ENCODE measurements at places on chromosomes 5 and 9. TPM values are rescaled to one million over a fixed set of nuclear protein-coding genes. Genes with fewer than 3 reads are reported as not detected.

- no peak for DNase-seq
Observed at GRCh38 chr5:52947851-52948250, 41.3 kb upstream of the ITGA2 start.

DNA sequence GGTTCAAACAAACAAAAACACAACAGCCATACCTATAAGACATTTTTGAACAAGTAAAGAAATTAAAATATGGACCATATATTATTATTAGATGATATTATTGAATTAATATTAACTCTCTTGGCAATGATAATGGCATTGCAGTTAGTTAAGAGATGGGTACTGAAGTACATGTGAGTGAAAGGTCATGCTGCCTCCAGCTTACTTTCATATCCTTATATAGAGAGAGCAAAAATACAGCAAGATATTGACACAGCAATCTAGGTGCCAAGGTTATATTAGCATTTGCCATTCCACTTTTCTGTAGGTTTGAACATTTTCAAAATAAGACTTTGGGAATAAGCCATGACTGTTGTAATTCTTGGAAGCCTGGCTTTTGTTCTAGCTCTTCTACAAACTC, 6.1 kb downstream of the TNFSF8 start:
- DNase-seq = no peak

DNA sequence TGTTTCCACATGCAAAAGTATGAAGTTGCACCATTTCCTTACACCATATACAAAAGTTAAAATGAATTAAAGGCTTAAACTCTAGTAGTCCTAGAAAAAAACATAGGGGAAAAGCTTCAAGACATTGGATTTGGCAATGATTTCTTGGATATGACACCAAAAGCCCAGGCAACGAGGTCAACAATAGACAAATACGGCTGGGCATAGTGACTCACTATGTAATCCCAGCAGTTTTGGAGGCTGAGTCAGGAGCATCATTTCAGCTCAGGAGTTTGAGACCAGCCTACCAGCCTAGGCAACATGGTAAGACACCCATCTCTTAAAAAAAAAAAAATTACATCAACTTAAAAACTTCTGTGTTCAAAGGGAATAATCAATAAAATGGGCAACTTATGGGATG, 30.9 kb upstream of the SREK1 start:
- no peak for DNase-seq

DNA sequence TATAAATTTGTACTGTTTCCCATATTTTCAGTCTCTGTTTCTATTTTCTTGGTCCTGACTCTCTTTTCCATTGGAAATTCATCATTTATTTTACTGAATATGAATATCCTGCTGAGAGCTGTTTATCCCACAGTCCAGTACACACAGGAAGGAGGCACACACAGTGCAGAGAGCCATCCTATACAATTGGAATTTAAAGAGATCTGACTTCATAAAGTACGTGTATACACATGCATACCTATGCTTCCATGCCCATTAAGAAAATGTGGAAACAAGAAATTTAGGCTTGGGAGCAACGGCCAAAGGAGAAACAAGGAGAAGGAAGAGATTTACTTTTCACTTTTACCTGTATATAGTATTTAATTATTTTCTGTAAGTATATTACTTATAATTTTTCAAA, 99.2 kb downstream of the NFIB start:
- DNase-seq = no peak

DNA sequence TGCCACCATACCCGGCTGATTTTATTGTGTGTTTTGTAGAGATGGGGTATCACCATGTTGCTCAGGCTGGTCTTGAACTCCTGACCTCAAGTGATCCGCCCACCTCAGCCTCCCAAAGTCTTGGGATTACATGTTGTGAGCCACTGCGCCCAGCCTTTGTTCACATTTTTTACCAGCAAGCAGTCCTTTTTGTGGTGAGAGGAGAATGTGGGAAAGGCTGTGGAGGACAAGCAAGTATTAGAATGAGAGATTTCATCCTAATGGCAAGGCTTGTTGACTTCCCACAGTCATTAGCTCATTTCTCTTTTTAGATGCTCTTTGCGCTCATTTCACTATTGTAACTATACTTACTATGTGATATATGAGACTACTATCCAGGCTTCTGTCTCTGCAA, 6.1 kb downstream of the IL31RA start:
- no peak for DNase-seq

DNA sequence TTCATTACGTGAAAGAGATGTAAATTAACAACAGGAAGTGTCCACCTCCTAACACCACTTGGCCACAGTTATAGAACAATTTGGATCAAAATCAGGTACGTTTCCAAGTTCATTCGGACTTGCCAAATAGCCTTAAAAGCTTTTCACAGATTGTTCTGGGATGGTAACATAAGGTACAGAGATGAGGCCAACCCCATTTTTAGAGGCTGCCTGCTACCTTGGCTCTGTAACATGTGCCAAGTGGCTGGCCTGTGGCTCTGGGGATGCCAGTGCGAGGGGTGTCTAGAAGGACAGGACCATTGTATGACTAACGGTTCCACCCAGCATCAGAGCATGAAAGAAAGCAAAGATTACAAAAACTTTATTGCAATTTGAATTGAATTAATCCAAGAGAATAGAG, 91.0 kb downstream of the LHFPL2 start:
- DNase-seq = no peak

- no peak for DNase-seq
Observed at GRCh38 chr5:17482790-17483189, 15.2 kb upstream of the TAF11L2 start.

GRCh38 chr9:101586651-101587050, 8.1 kb downstream of the PPP3R2 start:
- DNase-seq = peak; percentile 82

DNA sequence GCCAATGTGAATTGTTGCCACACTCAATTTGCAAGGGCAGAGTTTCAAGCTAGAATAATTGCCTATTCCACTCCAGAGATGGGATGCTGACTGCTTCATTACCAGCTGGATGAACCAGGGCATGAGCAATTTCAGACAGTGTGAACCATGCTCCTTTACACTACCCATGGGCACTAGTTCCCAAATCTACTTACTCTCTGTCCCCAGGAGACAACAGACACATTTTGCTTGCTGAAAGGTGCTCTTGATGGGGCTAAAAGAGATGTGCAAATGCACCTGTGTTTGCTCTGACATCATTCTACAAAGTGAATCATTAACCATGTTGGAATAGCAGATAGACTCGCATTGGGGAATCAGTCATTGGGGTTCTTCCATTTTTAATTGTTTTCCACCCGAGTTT, 522.3 kb upstream of the NUDT12 start:
- DNase-seq = no peak

- peak; percentile 70 for DNase-seq
Observed at GRCh38 chr5:163565931-163566608, 60.7 kb downstream of the MAT2B start.

DNA sequence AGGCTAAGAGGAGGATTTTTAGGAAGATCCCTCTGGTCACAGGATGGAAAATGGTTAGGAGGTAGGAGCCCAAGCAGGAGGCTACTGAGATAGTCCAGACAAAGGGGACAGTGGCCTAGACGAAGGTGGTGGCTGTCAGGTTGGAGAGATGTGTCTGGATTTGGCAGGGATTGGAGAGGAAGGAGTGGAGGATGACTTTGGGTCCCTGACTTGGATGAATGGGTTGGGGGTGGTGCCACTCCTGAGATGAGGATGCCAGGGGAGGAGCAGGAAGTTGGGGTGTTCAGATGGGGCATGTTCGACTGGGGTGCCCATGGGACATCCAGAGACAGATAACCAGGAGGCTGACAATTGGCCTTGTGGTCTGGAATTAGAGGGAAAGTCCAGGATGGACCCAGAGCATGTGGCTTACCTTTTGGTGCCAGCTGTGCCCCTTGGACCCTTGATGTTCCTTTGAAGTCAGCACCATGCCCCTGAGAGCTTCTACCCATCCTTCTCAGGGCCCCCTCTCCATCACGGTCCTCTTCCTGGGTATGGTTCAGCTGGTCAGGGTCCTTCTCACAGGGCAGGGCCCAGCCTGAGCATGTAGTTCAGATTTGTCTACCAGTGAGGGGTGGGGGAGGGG, 15.1 kb upstream of the IGFBPL1 start:
- DNase-seq = no peak

- DNase-seq = peak; percentile 77
Observed at GRCh38 chr5:119079318-119079921, 8.5 kb downstream of the DMXL1 start.

- no peak for DNase-seq
Observed at GRCh38 chr5:76084496-76085242, 1.5 kb downstream of the SV2C start.

Gene BHMT2
- total RNA-seq = not detected

Gene MYMK
- total RNA-seq = not detected

Gene CARD6
- 1.7 TPM for total RNA-seq

Gene ERCC6L2
- 32.1 TPM for total RNA-seq

Gene EIF4E1B
- total RNA-seq = not detected

Gene CCL28
- 7.4 TPM for total RNA-seq

Gene TNIP1
- total RNA-seq = 345 TPM

Gene MCTP1
- total RNA-seq = not detected

Gene SLC34A3
- not detected for total RNA-seq

Gene WHRN
- 2.1 TPM for total RNA-seq

Gene CCNJL
- total RNA-seq = not detected
